ENCODE measurements at places on chromosomes 11 and 22.

DNA sequence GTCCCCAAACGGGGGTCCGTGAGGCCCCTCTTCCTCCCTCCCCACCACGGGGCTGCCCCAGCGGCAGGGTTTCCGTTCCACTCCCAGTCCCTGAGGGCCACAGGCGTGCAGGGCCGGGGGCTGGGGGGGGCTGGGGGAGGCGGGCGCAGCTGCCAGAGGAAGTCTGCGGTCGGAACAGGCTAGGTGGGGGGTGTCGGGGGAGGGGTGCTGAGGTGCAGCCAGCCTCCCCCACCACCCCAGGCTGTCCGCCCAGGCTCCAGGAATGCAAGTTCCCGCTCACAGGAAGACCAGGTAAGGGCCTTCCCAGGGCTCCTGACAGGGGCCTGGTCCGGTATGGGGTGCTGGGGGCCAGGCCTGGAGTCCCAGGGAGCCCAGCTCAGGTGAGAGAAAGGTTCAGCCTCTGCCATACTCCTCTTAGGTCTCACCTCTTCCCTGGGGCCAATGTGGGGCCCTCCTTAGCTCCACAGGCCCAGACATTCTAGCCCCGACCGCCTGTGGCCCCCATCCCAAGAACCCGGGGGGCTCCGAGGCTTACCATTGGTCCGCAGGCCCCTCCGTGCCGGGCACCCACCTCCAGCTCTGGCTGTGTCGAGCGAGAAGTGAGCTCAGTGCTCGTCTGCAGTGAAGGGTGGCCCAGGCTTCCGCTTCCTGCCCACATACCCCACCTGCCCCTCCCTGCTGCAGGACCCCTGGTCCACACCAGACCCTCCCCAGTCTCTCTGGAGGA lies at the start of gene PTPRCAP:
TSS of gene PTPRCAP (minus strand) at position 601 of the 727 bp plus-strand sequence. CDS start at position 538, 63 bp downstream.
- no peak for DNase-seq

- DNase-seq, result no peak
These were observed 84.7 kb downstream of the DGCR2 start for GRCh38 chr22:19037282-19038163.

DNA sequence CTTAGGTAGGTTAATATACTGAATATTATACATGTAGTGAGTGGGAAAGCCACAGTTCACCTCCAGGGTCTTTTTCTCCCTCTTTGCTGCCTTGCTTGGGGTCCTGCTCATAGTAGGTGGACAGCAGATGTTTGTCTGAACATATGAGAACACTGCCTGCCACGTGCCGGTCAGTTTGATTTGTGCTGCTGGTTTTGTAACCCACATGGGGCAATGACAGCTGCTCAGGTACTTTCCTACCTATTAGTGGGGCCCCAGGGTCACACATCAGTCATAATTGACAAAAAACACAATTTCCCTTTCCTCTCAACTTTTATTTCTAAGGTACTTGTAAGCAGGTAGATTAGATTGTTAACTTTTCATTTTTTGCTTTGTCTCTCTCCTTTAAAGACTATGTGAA lies 43.8 kb downstream of the BMAL1 start:
- no peak for DNase-seq

- DNase-seq, result no peak
These were observed 423.0 kb downstream of the TENM4 start for GRCh38 chr11:79017811-79018210.

- peak; percentile 22 for DNase-seq
These were observed 10.9 kb downstream of the SRPRA start for GRCh38 chr11:126257764-126258163.

GRCh38 chr11:116862951-116863350 lies 25.5 kb upstream of the APOA1 start:
- DNase-seq, result no peak

- DNase-seq, result no peak
These were observed 3.4 kb downstream of the CEND1 start for GRCh38 chr11:786235-787083.

- DNase-seq, result no peak
These were observed 148.3 kb upstream of the CADM1 start for GRCh38 chr11:115652496-115652895.

- DNase-seq, result peak; percentile 83
These were observed 269.9 kb upstream of the SORL1-AS1 start for GRCh38 chr11:121722431-121723245.

GRCh38 chr11:44728491-44728910 lies 1.7 kb downstream of the TSPAN18 start:
- no peak for DNase-seq

DNA sequence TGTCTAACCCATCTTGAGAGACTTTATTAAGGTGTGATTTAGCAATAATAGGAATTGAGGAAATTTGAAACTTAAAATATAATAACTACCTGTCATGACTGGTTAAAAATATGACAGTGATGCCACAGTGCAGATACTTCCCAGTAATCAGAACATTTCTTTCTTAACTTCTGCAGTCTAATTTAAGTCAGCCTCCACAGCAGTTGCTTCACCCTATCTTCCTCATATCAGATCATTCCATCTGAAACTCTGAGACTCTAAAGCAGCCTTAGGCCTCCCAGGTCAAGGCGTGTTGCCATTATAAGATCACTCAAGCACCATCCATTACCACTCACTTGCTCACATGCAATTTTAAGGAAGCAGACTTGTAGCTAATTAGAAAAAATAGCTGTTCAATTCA lies 302.2 kb downstream of the AASDHPPT start:
- DNase-seq, result no peak

DNA sequence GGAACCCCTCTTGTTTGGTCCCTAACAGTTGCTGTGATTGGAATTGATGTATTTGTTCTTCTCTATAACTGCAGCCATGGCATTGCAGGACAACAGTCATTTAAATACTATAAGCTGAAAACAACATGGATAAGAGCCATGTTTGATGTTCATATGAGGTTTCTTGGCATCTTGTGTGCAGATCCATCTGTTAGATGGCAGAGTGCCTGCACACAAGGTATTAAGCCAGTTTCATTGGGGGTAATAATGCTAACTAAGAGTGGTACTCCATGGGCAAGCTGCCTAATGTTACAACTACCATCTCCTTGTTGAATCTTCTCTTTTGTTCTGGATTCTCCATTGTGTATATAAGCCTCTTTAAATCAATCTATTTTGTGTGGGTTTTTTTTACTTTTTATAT lies 206.0 kb upstream of the CHORDC1 start:
- DNase-seq, result no peak

GRCh38 chr11:115927823-115928329 lies 423.7 kb upstream of the CADM1 start:
- DNase-seq, result no peak

DNA sequence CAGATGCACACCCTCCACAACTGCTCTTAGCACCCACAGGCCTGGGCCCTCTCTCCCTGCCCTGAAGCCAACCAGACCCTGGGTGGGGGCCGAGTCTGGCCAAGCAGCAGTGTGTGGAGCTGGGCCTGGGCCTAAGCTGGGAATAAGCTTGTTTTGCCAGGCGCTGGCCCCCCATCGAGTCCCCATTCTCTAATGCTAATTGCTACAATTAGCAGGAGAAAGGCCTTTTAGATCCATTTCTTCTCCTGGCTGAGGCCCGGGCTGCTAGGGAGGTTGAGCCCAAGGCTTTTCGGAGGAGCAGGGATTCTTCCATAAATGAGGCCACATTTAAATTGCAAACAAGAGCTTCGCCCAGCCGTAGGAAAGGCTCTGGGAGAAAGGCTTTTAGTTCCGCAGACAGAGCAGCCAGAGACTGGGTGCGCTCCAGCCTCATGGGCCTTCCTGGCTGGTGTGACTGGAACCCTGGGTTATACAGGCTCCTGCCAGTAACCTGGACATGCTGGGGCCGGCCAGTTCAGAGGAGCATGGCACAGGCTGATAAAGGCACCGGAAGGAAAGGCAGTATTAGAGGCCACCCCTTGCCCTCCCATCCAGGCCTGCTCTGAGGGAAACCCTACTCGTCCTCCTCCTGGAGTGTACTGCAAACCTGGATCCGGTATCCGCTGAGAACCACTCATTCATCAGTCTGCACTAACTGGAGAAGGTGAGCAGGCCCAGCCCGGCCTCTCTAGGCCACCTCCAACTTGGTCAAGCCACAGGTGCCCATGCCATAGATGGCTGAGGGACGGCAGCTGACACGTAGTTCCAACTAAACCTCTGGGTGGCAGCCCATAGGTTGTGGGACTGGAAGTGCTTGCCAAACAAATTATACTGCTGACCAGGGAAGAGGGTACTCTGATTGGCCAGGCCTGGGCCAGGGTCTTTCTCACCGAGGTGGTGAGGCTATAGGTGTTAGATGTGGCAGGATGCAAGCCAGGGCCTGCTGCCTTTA lies 6.2 kb downstream of the KCNQ1OT1 start:
- DNase-seq, result no peak

- DNase-seq, result no peak
These were observed 3.6 kb upstream of the TP53I11 start for GRCh38 chr11:44954051-44954906.

DNA sequence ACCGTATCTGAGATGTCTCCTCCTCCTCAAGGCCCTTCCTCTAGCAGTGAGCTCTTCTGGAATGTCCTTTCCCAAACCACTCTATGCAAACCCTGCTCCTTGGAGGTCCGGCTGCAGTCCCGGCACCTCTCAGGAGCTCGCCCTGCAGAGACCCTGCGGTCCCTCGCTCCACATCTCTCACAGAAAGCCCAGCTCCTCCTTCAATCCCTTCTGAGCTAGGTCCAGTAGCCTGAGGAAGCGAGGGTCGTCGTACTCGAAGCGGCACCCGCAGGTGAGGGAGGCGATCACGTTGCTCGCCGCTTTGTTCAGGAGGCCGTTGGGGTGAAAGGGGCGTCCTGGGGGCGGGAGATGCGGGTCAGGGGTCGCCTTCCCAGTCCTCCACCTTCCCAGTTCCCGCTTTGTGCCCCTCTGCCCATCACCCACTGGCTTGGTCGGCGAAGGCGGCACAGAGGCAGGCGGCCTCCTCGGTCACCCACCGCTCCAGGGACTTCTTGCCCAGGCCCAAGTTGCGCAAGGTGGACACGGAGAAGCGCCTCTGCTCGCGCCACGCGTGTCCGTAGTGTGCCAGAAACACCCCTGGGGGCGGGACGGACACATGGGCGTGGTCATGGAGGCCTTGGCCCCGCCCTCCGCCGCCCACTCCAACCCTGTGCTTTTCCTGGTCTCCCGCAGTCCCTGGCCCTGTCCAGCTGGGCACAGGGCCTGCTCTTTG lies 21.5 kb upstream of the CYP2D6 start:
- DNase-seq, result no peak

DNA sequence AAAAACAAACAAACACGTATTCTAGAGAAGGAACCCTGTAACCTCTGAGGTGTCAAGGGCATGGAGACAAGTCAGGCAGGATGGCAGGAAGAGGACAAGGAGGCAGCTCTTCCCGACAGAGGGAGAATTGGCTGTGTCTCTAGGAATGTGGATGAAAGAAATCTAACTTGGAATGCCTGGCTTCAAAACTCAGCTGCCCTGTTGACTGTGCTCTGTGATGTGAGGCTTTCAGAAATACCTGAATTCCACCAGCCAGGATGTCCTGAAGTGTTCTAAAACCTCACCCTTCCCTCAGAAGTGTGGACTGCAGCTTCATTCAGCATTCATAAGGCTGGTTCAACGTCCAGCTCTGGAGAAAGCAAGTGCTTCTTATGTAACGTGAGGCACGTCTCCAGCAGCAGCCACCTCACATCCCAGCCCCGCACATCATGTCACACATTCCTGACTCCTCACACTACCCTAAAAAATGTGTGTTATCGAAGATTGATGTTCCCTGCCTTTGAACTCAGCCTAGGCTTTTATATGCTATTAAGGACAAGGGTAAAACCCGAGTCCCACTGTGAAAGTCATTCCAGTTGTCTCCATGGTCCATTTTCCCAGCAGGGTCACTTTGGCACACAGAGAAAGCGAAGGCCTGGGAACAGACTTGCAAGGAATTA lies 398.9 kb downstream of the ETS1 start:
- DNase-seq, result no peak

DNA sequence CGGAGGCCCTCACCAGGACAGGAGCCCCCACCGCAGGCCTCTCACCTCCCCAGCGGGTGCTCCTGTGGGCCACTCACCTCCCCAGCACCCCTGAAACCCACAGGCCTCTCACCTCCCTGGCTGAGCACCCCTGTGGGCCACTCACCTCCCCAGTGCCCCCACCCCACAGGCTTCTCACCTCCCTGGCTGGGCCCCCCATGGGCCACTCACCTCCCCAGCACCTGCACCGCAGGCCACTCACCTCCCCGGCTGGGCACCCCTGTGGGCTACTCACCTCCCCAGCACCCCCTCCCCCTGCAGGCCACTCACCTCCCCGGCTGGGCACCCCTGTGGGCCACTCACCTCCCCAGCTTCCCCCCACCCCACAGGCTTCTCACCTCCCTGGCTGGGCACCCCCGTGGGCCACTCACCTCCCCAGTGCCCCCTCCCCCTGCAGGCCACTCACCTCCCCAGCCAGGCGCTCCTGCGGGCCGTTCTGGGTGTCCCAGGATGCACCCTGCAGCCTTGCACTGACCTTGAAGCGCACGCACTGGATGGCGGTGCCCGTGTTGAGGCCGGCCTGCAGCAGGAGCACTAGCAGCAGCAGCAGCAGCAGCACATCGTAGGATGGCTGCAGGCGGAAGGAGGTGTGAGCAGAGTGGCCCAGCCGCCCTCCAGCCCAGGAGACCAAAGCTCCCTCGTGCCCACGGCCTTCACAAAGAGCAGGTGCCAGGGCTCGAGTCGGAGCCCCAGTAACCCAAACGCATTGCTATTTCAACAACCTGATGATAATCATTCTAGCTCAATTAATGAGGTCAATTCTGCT lies 5.7 kb upstream of the TTLL8 start:
- no peak for DNase-seq

DNA sequence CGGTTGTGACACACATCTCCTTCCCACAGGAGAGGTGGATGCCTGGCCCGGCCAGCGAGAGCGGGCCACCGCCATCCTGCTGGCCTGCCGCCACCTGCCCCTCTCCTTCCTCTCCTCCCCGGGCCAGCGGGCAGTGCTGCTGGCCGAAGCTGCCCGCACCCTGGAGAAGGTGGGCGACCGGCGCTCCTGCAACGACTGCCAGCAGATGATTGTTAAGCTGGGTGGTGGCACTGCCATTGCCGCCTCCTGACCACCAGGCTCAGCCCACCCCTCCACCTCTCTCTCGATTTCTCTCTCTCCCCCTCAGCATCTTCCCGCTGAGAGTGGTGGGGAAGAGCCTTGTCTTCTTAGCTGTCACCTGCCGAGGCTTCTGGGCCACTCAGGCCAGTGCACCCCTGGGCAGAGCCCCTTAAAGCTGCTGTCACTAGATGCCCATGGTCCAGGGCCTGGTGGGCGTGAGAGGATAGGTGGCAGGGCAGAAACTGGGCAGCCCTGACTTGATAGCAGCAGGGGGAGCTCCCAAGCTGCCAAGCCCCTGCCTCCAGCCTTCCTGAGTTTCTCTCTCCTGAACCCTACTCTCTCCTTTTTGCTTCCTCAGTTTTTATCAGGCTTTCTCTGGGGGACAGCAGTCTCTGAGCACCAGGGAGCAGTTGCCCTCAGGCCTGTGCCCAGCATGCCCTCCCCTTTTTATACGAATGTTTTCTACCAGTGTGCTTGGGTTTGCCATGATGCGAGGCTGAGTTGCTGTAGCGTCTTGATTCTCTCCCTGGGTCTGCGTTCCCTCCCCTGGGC lies 9.3 kb downstream of the SHISA8 start:
- no peak for DNase-seq
